ENCODE measurements at places on chromosomes 6 and 20. TPM values are rescaled to one million over a fixed set of nuclear protein-coding genes. Genes with fewer than 3 reads are reported as not detected.
A peak's percentile ranks its signal among the peaks of the same experiment; 100 is the strongest.

DNA sequence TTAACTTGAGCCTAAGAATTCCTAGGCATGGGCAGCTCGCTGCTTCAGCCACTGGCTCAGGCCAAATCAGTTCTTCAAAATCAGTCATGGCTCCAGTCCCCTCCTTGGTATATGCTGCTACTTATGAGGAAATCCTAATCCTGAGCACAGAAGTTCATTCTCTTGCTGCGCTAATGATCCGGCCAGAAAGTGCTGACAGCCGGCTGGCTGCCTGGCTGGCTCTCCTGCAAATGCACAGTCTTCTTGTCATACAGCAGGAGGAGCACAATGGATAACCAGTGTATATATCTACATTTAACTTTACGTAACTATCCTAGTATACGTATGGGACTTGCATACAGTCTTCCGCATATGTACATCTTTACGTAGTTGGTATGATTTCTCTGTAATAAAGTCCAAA, 500.8 kb downstream of the PRKN start:
- H3K4me1 ChIP-seq = no peaks in the 10 kb centered on the region
- no peak overlapping the region for H3K4me3 ChIP-seq

GRCh38 chr6:153012856-153013255, 10.3 kb upstream of the MTRF1L start:
- H3K4me3 ChIP-seq = no peak overlapping the region
- H3K27me3 ChIP-seq = no peaks in the 10 kb centered on the region
- no peaks in the 10 kb centered on the region for H3K4me1 ChIP-seq
- no peak overlapping the region for H3K27ac ChIP-seq
- H3K36me3 ChIP-seq = no peaks in the 10 kb centered on the region

Gene CFAP206
- 0.53 TPM for total RNA-seq

- no peak for DNase-seq
- no peak overlapping the region for H3K4me3 ChIP-seq
- no peak overlapping the region for H3K27ac ChIP-seq
- no peaks in the 10 kb centered on the region for H3K27me3 ChIP-seq
- peaks cover 12% of the 10 kb centered on the region for H3K4me1 ChIP-seq
- H3K36me3 ChIP-seq = no peaks in the 10 kb centered on the region
Observed at GRCh38 chr6:167776906-167777627, 49.6 kb upstream of the AFDN start.

- H3K27ac ChIP-seq = no peak overlapping the region
- H3K4me1 ChIP-seq = no peaks in the 10 kb centered on the region
- H3K4me3 ChIP-seq = no peak overlapping the region
- DNase-seq = no peak
- no peaks in the 10 kb centered on the region for H3K36me3 ChIP-seq
Observed at GRCh38 chr6:65461121-65461520, 245.9 kb downstream of the EYS start.

DNA sequence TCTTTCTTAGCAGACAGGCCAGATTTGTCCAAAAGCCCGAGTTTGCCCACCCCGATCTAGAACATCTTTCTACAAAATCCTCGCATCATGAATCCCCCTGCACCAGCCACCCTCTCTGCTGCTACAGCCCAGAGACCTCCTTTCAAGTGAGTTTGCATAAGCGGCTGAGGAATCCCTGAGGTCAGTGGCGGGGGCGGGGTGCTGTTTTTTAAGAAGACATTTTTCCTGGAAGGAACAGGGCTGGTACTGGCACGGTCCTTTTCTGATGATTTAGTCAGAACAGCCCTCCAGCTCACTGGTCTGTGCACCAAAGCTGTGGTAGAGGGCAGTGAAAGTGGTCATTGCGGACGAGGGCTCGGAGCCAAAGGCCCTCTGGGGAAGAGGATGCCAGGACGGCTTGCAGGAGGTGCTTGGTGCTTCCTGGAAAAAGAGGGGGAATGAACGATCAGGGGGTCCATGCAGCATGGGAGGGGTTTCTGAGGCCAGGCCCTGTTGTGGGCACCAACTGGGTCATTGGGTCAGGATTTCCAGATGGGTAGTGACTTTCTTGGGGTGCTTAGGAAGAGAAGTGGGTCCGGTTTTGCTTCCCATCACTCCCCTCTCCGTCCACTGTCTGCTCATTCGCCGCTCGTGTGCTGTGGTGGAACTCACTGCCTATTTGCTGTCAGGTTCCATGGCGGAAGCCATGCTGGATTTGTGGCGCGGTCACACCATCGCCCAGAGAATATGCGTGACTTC, 50.4 kb downstream of the GNAS-AS1 start:
- H3K4me1 ChIP-seq = peaks cover 16% of the 10 kb centered on the region
- DNase-seq = peak; percentile 52
- H3K27me3 ChIP-seq = no peaks in the 10 kb centered on the region
- no peak overlapping the region for H3K27ac ChIP-seq
- H3K4me3 ChIP-seq = no peak overlapping the region
- H3K36me3 ChIP-seq = no peaks in the 10 kb centered on the region

GRCh38 chr20:61975407-61976129, 90.1 kb downstream of the TAF4 start:
- DNase-seq = no peak
- peaks cover 3% of the 10 kb centered on the region for H3K36me3 ChIP-seq
- no peak overlapping the region for H3K27ac ChIP-seq

- H3K27ac ChIP-seq = no peak overlapping the region
- H3K36me3 ChIP-seq = no peaks in the 10 kb centered on the region
- DNase-seq = no peak
- H3K4me3 ChIP-seq = no peak overlapping the region
- H3K27me3 ChIP-seq = no peaks in the 10 kb centered on the region
Observed at GRCh38 chr20:49579195-49579594, 11.3 kb upstream of the PTGIS start.

DNA sequence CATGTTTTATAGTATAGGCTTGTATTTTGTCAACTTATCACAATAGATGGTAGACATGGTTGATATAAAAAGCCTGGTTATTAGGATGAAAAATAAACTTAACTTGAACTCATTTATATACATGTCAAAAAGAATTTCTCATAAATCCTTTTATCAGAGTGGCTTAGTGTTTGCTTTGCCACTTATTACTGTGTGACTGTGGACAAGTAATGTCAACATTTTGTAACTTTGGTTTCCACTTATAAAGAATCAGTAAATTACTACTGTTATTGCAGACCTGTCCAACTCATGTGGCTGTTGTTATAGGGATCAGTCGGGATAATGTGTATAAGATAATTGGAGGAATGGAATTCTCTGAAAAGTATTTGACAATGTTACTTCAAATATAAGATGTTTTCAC, 894.8 kb upstream of the FLRT3 start:
- no peak for DNase-seq
- no peaks in the 10 kb centered on the region for H3K4me1 ChIP-seq
- H3K27ac ChIP-seq = no peak overlapping the region
- H3K36me3 ChIP-seq = no peaks in the 10 kb centered on the region
- H3K4me3 ChIP-seq = no peak overlapping the region
- H3K27me3 ChIP-seq = no peaks in the 10 kb centered on the region

DNA sequence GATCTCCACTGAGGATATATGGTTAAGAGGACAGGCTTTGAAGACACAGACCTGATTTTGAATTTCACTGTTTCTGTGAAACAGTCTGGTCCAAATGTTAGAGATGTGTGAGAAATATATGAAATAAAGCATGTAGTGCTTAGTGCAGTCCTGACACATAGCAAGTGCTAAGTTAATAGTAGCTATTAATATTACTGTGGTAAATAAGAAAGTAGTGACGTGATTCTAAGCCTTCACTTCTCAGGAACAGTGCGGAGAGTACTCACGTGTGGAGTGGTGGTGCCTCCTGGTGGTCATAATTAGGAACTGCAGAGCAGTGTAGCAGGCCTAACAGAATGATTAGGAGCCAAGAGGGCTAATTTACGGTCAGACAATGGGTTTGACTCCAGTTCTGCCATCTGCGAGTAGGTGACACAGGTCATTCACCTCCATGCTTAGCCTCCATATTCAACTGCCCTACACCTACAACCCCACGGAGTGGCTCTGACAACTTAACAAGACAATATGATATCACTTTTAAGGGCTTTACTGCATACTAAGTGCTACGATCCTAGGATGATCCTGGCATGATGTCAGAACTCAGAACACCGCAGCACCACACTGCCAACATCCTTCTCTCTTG, 106.2 kb downstream of the JPH2 start:
- H3K27ac ChIP-seq = no peak overlapping the region
- H3K4me3 ChIP-seq = no peak overlapping the region
- no peaks in the 10 kb centered on the region for H3K27me3 ChIP-seq
- no peaks in the 10 kb centered on the region for H3K36me3 ChIP-seq
- DNase-seq = peak; percentile 83

Gene SAPCD1
- total RNA-seq = 10.1 TPM

GRCh38 chr6:170137176-170137891, 153.5 kb downstream of the DLL1 start:
- DNase-seq = no peak
- H3K4me3 ChIP-seq = no peak overlapping the region
- H3K36me3 ChIP-seq = no peaks in the 10 kb centered on the region

Gene HAO1
- total RNA-seq = not detected

Gene TRPC4AP
- 73.0 TPM for total RNA-seq

Gene TNXB
- total RNA-seq = 0.71 TPM

GRCh38 chr6:154156135-154156896, 117.3 kb downstream of the OPRM1 start:
- H3K36me3 ChIP-seq = no peaks in the 10 kb centered on the region
- peak; percentile 58 for DNase-seq
- no peak overlapping the region for H3K4me3 ChIP-seq
- H3K27me3 ChIP-seq = no peaks in the 10 kb centered on the region
- H3K4me1 ChIP-seq = peaks cover 7% of the 10 kb centered on the region
- no peak overlapping the region for H3K27ac ChIP-seq

- DNase-seq = peak; percentile 38
- no peaks in the 10 kb centered on the region for H3K27me3 ChIP-seq
- no peaks in the 10 kb centered on the region for H3K36me3 ChIP-seq
- H3K4me1 ChIP-seq = peaks cover 1% of the 10 kb centered on the region
- no peak overlapping the region for H3K4me3 ChIP-seq
Observed at GRCh38 chr6:42263165-42263728, 45.6 kb upstream of the MRPS10 start.

Gene FAM209B
- total RNA-seq = not detected

Gene FILIP1
- 22.6 TPM for total RNA-seq

Gene PLG
- 0.03 TPM for total RNA-seq

DNA sequence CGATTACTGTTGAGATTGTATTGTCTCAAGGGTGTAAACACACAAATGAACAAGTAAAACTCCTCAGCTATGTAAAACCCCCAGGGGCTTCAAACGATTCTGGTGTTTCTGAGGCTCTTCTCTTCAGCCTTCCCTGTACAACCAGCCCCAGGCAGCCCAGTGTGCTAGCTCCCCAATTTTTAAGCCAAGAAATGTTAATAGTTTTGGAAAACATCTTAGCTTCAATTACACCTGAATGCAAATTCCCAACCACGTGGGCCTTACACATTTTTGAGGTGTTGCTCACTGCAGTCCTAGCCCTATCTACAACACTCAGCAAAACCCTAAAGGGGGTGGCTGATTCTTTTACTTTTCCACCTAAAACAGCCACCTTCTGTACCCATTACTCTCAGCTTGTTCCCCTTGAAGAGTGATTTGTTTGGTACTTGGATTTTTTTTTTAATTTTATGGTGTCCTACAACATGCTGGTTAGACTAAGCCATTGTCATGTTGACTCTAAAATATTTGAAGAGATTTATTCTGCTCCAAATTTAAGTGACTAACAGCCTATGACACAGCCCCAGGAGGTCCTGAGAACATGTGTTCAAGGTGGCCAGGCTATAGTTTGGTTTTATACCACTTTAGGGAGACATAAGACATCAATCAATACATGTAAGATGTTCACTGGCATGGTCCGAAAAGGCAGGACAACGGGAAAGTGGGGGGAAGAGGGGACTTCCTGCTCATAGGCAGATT, 48.7 kb downstream of the ADAT2 start:
- no peaks in the 10 kb centered on the region for H3K36me3 ChIP-seq
- no peak for DNase-seq
- H3K4me3 ChIP-seq = no peak overlapping the region

Gene KIF13A
- 29.0 TPM for total RNA-seq

DNA sequence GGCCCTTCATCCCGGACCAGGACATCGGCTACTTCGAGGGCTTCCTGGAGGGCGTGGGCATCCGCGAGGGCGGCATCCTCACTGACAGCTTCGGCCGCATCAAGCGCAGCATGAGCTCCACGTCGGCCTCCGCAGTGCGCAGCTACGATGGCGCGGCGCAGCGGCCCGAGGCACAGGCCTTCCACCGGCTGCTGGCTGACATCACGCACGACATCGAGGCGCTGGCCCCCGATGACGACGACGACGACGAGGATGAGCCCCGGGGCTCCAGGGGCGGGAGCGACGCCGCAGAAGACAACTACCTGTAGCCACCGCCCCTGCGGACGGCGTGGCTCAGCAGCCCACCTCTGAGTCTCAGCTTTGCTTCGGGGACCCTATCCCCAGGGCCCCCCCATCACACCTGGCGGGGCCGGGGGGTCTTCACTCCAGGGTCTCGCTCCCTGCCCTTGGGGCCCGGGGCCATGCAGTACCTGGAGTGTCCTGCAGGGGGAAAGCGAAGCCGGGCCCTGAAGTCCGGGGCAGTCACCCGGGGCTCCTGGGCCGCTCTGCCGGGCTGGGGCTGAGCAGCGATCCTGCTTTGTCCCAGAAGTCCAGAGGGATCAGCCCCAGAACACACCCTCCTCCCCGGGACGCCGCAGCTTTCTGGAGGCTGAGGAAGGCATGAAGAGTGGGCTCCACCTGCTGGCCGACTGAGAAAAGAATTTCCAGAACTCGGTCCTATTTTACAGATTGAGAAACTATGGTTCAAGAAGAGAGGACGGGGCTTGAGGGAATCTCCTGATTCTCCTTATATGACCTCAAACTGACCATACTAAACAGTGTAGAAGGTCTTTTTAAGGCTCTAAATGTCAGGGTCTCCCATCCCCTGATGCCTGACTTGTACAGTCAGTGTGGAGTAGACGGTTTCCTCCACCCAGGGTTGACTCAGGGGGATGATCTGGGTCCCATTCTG, 20.8 kb upstream of the HCK start:
- no peaks in the 10 kb centered on the region for H3K4me1 ChIP-seq
- H3K27ac ChIP-seq = no peak overlapping the region
- peak overlapping the region; percentile 30 for H3K4me3 ChIP-seq
- peak; percentile 98 for DNase-seq
- no peaks in the 10 kb centered on the region for H3K36me3 ChIP-seq

Gene QKI
- 216 TPM for total RNA-seq

DNA sequence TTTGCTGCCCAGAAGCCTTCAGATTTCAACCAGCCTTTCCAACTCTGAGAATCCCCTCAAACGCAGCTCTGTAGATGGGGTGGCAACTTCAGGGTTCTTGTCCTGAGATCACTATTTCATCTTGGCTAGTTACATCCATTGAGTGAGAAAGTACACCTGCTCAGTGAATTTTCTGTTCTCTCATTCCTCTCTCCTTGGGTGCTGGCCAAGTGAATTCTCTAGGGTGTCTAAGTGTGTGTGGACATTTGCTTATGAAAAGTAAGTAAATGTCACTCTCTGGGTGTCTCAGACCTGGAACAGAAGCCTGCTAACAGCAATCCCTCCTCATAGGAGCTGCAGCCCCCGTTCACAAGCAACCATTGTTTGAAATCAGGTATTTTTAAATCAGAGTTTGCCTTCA, 3.8 kb downstream of the RIN2 start:
- no peaks in the 10 kb centered on the region for H3K36me3 ChIP-seq
- no peak overlapping the region for H3K27ac ChIP-seq
- peaks cover 11% of the 10 kb centered on the region for H3K27me3 ChIP-seq
- no peak for DNase-seq
- peaks cover 4% of the 10 kb centered on the region for H3K4me1 ChIP-seq
- no peak overlapping the region for H3K4me3 ChIP-seq

Measured in neural progenitor cell (in vitro differentiated cells).